ENCODE measurements at places on chromosomes 7 and 10.

GRCh38 chr10:70087616-70088307 is 35.1 kb downstream of the MACROH2A2 start:
- no peak for DNase-seq

- DNase-seq: no peak
Measured at GRCh38 chr7:44963364-44964290, 15.2 kb downstream of the MYO1G start.

GRCh38 chr10:88810196-88810961 is 7.8 kb downstream of the LIPM start:
- peak; percentile 27 for DNase-seq

DNA sequence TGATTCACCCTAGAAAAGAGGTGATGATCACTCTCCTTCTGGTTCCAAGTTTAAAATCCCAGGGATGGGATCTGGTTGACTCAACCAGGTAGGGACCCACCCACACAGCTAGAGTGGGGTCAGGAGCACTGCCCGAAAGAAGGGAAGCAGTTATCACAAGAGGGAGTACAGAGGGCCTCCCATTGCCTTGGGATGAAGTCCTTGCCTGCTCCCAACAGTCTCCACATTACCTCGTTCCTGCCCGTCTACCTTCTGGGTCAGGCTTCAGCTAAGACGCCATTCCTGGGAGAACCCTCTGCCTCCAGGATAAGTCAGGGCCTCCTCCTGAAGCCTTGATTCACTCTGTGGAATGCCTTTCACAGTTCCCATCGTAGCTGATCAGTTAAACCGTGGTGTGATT is 23.8 kb downstream of the ZMIZ2 start:
- no peak for DNase-seq

DNA sequence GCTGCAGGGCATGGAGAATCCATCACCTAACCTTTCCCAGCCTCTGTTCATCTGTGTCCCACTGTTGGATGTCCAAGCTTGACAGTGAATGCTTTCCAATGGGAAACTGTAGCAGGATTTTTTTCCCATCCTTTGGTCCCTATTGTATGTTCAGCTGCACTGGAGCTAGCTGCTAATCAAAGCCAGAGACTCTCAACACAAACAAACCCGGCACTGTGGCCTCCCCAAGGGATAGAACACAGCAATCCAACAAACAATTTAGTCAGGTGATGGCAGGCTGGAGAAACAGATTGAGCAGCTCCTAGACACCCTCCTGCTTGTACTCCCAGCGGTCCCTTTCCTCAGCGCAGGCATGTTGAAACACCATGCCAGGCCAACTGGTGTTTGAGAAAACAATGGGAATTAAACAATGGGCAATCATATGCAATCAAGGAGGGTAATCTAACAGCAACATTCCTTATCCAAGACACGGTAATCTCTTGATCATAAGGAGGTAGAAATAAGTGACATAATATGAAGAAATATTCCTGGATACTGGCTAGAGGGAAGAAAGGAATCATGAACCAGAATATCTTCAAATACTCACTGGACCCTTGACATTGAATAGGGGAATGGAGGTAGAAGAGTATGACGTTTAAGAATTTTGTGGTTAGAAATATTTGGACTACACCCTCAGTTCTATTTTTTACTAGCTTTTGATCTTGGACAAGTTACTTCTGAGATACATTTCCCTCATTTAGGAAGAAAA is 15.0 kb downstream of the PTN start:
- no peak for DNase-seq

DNA sequence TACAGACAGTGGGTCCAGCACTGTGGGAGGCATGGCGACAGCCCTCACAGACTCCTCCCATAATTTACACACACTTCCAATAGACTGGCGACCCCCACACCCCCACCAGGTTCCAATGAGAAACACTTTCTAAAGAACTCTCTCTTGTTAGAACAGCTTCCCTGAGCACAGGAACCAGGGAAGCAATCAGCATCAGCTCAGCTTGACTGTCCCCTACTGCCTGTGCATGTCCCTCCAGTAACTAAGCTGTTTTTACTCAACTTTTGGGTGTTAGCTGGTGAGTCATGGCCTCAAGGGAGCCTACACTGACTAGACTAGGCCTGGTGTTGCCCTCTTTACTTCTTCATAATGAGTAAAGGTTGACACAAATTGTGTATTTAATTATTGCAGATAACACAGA is 32.6 kb upstream of the HERPUD2 start:
- no peak for DNase-seq

DNA sequence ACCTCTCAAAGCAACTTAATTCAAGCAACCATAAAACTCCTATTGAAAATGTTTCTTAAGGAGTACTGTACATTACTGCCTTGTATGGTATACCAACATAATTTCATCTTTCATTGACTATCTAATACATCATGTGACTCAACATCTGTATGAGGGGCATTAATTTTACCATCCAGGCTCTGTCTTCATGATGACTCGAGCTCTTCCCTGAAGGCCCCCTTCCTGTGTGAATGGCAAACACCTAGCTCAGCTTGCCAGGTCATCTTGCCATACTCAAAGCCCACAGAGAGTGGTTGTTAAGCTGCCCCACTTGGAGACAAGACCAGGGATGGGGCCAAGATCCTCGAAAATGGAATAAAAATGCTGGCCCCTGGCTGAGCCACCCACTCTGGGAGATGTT is 82.4 kb downstream of the SGMS1 start:
- DNase-seq: no peak

- DNase-seq: no peak
Measured at GRCh38 chr7:116691664-116692063, 19.7 kb downstream of the MET start.

DNA sequence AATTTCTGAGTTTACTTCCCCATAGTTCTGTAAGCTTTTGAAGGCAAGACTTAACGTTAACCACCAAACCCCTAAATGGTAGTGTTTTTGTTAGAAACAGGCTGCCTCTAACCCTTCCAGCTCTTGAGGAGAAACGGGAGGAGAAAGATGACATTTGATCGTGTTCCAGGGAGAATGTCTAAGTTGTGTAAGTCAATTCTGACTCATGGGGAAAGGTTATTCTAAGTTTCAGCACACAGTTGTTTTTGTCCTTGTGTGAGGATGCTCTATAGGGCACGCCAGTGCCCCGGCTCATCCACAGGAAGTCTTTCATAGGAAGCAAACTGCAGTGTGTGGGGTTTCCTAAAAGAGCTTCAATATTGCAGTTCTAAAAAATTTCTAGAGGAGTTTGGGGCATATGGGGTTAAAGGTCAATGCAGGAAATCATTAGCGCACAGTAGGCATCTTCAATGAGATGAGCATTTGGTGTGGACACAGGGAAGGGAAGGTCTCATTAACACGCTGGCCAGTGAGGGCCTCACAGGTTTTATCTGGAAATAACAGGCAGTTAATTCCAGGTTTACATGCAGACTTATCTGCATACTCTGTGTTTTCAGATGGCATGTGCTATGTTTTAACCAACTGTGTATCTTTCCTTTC is 638.2 kb upstream of the IGFBP3 start:
- no peak for DNase-seq
